ENCODE measurements at places on chromosomes 7 and 10.

GRCh38 chr10:26269754-26270153 lies 53.2 kb downstream of the GAD2 start:
- no peak for DNase-seq

DNA sequence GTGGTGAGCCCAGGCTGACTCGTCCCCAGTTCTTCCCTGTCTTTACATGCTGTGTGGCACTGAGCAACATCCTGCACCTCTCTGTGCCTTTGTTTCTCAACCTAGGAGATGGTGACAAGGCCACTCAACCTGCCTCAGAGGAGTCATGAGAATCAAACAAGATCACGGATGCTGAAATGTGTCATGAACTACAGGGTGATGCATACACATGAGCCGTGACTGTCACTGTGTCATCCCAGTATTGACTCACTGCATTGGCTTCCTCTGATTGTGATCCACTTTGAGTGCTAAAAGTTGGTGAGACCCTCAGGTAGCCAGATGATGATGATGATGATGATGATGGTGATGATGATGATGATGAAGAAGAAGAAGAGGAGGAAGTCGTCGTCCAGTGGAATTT lies 11.5 kb downstream of the C10orf71 start:
- no peak for DNase-seq

GRCh38 chr10:4080225-4080805 lies 295.3 kb upstream of the KLF6 start:
- no peak for DNase-seq

GRCh38 chr7:143434660-143435059 lies 8.6 kb upstream of the TAS2R60 start:
- no peak for DNase-seq

GRCh38 chr7:55571511-55572377 lies 558 bp downstream of the VOPP1 start:
- no peak for DNase-seq

- DNase-seq, result no peak
Measured at GRCh38 chr10:34081347-34081743, 733.8 kb downstream of the PARD3 start.
